ENCODE measurements at places on chromosomes 5 and 9. TPM values are rescaled to one million over a fixed set of nuclear protein-coding genes. Genes with fewer than 3 reads are reported as not detected.

The GFI1B gene
- not detected for total RNA-seq

The PCDHB12 gene
- 15.4 TPM for total RNA-seq

GRCh38 chr5:40277161-40277906, 402.4 kb upstream of the PTGER4 start:
- no peak for DNase-seq

- no peak for DNase-seq
Measured at GRCh38 chr9:36744678-36745077, 172.0 kb downstream of the MELK start.

The PCDHB4 gene
- 14.4 TPM for total RNA-seq

Data from dorsolateral prefrontal cortex (tissue), 122 donors.